Hematopoietic multipotent progenitor cell treated with erythropoietin and hydrocortisone succinate and interleukin-3 and kit ligand, for 15 days (in vitro differentiated cells): ENCODE measurements at places on chromosomes 7 and 10.
A peak's percentile ranks its signal among the peaks of the same experiment; 100 is the strongest.

DNA sequence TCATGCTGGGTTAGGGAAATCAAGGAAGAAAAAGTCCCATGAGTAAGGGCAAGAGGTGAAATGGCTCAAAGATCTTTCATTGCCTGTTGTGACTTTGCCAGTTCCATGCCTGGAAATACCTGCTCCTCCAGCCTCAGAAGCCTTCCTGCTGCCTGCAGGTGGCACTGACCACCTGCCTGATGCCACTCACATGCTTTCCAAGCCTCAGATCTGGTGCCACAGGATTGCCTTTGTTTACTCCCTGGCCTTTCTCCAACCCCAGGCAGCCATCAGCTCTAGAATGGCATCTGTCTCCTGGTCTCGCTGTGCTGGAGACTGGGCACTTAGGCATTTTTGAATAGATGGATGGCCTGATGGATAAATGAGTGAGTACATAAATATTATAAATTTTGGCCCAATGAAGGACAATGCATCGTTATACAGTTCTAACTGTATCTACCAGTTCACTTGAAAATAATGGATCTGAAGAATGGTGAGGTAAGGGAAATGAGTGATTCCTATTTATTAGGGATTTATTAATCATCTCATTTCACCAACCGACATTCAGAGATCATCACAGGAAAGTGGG is 657.2 kb downstream of the INHBA start:
- DNase-seq = no peak

DNA sequence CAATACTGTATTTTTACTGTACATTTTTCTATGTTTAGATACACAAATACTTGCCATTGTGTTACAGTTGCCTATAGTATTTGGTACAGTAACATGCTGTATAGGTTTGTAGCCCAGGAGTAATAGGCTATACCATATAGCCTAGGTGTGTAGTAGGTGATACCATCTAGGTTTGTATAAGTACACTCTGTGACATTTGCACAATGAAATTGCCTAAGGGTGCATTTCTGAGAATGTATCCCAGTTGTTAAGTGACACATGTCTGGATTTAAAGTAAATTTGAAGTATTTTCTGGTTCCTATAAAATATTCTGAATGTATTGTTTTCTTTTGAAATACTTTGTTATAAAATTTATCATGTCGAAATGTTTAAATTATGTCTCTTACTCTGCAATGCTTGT is 7.2 kb downstream of the CDK14 start:
- no peak for DNase-seq

GRCh38 chr10:35089611-35090161 is 455 bp downstream of the CUL2 start:
- peak; percentile 17 for DNase-seq

DNA sequence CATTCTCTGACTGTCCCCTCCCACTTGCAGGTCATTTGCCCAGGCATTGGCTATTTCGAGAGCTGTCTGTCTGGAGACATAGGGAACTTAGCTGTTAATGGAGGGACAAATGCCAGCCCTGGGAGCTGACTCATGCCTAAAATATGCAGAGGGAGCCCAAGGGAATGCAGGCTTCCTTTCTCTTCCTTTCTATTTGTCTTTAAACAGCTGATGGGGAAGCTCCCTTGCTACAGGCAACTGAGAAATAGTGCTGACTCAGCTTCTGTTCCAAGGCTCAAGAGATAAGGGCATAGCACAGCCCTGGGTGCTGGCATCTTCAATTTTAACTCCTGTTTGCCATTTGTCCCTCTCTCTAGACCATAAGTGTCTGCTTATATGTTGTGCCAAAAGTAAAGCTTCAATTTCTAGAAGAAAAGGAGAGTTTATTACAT is 82.7 kb upstream of the C1GALT1 start:
- peak; percentile 94 for DNase-seq

DNA sequence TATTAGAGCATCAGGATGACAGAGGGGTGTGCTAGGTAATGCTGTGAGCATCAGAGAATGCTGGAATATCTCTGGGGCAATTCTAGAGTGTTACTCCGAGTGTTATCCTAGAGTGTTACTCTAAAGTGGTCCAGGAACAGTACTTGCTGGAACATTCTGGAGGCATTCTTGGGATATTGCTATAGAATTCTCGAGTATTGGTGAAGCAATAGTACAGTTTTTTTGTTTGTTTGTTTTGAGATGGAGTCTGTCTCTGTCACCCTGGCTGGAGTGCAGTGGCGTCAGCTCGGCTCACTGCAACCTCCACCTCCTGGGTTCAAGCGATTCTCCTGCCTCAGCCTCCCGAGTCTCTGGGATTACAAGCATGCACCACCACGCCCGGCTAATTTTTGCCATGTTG is 12.6 kb downstream of the SSC4D start:
- no peak for DNase-seq

DNA sequence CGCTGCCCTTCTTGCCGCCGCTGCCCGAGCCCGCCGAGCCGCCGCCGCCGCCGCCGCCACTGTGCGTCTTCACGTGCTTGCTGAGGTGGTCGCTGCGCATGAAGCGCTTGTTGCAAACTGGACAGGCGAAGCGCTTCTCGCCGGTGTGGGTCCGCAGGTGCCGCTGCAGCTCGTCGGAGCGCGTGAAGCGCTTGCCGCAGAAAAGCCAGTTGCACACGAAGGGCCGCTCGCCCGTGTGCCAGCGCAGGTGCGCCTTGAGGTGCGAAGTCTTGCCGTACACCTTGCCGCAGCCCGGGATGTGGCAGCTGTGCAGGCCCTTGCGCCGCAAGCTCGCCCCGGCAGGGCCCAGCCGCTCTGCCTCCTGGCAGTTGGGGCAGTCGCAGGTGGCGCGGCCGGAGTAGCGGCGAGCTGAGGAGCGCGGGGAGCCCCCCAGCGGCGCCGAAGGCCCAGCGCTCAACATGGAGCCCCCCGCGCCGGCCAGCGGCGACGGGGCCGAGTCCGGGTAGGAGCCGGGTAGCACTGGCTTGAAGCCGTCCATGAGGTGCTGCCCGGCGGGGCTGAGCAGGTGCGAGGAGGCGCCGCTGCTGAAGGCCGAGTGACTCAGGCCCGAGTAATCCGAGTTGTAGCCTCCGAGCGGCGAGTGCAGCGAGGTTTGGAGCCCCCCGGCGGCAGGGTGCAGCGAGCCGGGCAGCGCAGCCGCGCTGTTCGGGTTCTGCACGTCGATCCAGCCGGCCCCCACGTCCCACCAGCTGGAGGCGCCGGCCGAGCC is 2.1 kb downstream of the SP8 start:
- no peak for DNase-seq

DNA sequence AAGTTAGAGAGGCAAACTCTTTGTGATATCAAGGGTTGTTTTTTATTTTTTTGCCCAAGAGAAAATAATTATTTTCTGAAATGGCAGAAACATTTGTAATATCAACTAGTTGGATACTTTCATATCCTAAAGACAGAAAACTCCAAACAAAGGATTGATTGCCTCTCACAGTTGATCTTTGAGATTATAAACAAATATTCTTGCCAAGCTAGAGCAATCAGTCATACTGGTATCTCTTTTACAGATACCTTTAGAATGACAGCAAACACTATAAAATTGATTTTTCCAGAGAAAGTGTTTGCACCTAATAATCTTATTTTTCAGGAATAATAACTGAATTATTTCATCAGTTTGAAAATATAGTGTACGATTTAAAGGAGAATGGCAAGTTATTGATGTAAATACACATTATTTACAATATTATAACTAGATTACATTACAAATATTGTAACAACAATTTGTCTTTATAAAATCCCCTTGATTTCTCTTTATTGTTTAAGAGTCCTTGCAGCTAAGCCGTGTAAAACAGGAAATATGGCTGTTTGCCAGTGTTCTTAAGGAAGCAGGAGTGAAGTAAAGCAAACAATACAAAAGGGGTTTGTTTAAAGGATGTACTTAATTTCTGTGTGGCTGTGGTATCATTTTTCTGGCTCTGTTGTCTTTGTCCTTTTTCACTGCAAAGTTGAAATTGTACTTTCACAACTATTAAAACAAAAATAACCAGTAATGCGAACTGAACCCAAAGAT is 58.4 kb downstream of the MAPK8 start:
- no peak for DNase-seq

DNA sequence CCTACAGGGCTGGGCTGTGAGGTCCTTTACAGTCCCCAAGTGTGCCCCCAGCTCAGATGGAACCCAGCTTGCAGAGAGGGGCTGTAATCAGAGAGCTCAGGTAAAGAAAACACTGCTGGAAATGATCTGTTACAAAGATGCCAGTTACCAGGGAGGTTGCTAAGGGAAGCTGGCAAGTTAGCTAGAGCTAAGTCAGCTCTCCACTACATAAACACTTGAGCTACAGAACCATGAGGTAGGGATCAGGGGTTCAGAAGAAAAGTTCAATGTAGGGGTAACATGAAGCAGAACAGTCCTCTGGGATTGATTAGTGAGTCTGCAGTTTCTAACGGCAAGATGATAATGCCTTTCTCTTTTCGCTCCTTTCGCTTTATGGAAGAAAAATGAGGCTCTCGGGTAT is 53.1 kb upstream of the TM9SF3 start:
- DNase-seq = no peak

DNA sequence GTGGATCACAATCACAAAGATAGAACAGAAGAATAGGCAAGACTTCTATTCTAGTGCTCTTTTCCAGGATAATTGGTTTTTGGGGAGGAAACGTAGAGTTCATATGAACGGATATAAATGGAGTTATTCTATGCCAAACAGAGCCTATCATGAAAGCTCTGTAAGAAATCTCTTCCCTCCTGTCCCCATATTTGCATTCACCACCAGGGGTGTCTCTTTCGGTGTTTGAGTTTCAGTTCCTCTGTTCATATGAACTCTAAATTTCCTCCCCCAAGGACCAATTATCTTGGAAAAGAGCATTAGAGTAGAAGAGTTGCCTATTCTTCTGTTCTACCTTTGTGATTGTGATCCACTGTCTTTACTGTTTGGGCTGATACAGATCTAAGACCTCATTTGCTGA is 48.3 kb upstream of the CDC14C start:
- no peak for DNase-seq

DNA sequence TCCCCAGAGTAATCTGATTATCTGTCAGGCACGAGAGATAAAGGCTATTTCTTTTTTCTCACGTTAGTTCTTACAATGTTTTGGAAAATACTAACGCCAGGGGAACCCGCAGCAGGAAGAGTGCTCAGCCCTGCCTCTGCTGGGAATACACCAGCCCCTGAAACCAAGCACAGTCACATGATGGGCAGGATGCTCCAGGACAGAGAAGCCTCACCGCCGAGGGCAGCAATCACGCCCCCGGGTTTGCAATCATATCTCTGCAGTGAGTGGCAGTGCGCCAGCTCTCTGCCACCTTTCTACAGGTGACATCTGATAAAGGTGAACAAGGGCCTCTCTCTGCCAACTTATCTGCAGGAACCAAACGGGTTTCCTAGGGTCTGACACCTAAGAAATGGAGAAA is 39.8 kb downstream of the BRI3 start:
- DNase-seq = no peak

- peak; percentile 36 for DNase-seq
These were observed 67.8 kb upstream of the PDCD4 start for GRCh38 chr10:110803830-110804338.

DNA sequence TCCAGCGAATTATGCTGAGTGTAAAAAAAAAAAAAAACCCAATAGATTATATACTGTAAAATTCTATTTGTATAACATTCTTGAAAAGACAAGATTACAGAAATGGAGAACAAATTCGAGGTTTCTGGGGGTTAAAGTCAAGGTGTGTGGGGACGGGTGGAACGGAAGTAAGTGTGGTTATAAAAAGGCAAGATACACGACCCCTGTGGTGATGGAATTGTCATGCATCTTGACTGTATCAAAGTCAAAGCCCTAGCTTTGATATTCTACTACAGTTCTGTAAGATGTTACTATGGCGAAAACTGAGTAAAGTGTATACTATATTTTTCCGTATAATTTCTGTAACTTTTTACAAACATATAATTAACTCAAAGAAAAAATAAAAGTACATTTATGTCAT is 718.2 kb upstream of the PCDH15 start:
- DNase-seq = no peak

DNA sequence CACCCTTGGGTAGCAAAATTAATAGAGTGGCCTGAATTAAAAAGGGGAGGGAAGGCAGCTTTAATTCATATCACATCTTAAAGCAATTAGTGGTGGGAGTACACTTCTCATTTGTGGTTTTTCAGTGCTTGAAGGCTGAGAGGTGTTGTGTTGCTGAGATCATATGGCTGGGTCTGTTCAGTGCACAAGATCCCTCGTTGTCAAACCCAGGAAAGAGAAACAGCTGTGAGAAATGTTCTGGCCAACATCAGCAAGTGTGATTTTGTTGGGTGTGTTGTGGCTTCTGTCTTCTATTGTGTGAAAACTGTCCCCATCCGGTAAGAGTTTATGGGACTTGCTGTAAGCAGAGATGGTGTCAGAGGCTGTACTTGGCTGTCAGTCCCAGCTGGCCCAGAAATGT is 197.9 kb upstream of the BMPER start:
- DNase-seq = no peak

GRCh38 chr10:61215246-61215645 is 237.9 kb downstream of the TMEM26 start:
- DNase-seq = no peak

GRCh38 chr7:28410628-28411531 is 1.4 kb upstream of the CREB5 start:
- no peak for DNase-seq

- DNase-seq = no peak
These were observed 106.1 kb downstream of the POU6F2 start for GRCh38 chr7:39083781-39084180.

DNA sequence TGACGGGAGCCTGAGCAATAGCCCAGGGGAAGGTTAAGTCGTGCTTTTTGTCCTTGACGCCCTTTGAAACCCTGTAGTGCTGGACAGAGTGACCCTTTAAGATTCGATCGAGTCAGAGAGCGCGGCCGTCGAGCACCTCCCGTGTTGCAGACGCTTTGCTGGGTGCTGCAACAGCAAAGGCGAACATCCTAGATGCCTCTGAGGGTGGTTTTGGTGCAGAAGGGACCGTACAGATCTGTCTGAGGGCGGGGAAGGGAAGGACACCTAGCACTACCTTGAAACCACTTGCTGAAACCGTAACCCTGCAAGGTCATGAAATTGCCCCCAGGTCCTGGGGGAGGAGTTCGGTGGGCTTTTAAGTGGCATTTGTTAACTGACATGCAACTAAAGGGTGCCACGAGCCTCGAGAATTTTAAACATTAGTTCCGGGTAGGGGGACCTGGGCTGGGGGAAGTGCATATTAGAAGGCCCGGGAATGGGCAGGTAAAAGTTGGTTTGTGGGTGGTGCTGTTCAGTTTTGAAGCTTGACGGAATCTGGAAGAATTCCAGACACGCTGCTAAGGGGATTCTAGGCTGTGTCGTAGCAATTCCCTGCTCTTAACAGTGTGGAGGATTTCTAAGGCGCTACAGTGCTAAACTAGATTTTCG is 786 bp downstream of the ATP5F1C start:
- DNase-seq = peak; percentile 10

DNA sequence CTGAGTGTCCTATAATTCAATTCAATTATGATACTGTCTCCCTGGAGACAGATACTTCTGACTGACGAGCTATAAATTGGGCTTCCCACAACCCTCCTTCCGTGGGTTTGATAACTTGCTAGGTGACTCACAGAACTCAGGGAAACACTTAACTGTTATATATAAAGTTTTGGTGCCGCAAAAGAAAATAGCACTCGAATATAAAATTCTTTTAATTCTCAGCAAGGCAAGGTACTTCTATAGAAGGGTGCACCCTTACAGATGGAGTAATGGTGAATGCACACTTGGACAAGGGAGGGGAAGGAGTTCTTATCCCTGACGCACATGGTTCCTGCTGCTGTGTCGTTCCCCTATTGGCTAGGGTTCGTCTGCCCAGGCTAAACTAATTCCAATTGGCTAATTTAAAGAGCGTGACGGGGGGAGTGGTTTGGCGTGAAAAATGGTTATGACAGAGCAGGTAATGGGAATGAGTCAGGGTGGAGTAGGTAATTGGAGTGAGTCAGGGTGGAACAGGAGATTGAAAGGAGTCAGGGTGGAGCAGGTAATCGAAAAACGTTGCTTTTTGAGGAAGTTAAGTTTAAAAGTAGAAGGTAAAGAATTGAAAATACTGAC is 20.8 kb upstream of the GHITM start:
- no peak for DNase-seq
